Stimulated activated CD4-positive, alpha-beta T cell treated with anti-CD3 and anti-CD28 coated beads, Interleukin-1b, Interleukin-23, amount 100 ng/mL, for 24 hours (primary cell): ENCODE measurements at places on chromosomes 3 and 15.

DNA sequence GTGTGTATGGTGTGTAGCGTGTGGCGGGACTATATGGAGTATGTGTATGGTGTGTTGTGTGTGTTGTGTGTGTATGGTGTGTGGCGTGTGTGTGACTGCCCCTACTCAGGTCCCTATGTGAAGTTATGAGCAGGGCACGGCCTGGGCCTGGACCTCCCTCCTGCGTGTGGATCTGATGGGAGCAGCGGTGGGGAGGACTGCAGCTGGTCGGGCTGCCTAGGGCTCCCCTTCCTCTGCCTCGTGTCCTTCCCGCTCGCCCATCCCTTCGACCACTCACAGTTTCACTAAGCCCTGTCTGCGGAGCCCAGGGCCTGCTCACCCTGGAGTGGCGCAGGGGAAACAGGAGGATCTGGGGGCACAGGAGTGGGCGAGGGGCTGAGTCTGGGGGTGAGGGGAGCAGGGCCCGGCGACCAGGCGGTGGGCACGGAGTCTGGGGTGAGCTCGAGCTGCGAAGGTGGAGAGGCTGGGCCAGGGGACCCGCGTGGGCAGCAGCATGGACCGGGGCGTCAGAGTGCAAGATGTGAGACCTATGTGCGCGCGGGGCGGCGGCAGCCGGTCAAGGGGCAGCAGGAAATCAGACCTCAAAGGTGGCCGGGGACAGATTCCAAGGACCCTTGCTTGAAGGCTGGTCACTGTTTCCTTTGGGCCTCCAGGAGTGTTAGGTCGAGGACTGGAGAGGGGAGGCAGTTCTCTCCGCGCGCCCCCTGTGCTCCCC lies 26.6 kb downstream of the GABRA5 start:
- no peak for DNase-seq

DNA sequence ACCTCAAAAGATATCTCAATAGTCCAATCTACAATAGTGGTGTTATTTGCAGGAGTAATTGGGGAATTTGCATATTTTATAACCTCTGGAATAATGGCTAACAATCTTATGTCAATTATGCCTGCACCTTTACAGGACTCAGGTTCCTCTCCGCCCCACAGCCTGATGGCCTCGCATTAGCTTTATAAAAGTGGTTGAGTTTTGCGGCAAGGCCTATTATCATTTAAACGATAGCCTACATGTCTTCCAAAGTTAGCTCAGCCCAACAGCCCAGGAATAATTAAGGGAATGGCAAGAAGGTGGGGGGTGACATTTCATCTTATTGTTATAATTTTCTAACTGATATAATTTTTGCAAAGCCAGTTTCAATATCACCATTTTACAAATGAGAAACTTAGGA lies 97.3 kb downstream of the RTP4 start:
- no peak for DNase-seq

DNA sequence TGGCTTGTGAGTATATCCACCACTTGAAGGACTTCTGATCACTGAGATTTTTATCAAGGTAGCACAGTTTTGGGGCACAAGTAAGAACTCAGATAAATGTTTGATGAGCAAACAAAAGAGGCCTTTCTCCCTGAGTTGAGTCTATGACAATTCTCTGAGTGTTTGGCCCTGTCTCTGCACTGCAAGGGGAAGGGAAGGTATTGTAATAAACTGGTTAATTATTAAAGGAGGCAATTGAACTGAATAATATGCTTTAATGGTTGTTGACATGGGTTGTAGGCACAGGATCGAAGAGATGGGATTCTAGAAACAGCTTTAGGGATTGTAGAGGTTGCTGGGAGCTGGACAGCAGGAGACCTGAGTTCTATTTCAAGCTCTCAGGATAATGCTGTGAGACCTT lies 95.0 kb upstream of the MRPL3 start:
- DNase-seq, result no peak

GRCh38 chr15:37820380-37821128 lies 113.9 kb upstream of the TMCO5A start:
- DNase-seq, result no peak

GRCh38 chr15:43168192-43169107 lies 16.8 kb upstream of the CCNDBP1 start:
- no peak for DNase-seq
